WERI-Rb-1 (cell line): ENCODE measurements at places on chromosomes 2 and 18.

DNA sequence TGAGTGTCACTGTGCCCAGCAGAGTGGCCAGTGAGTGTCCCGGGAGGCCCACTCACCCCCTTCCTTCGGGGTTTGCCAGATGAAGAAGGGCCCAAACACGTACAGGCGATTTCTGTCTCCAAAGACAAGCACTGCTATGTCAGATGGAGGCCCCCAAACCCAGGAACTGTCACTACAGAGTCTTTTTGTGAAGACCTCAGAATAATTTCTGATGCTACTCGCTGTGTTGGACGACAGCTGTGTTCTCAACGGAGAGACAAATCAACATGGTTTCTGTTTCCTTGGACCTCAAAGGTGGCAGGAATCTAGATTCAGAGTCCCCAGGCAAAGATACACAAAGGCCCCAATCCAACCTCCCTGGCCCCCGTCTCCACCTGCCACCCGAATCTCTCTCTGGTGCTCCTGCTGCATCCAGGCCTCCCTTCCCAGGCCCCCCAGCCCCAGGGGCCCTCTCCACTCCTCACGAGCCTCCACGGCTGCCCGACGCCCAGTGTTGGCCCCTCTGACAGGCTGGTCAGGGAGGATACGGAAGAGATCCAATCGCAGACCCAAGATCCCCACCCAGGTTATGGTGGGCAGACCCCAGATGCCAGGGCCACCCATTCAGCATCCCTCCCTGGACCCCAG, 2.4 kb upstream of the GPR17 start:
- no peak for DNase-seq

GRCh38 chr2:198347349-198347748, 543.0 kb downstream of the PLCL1 start:
- no peak for DNase-seq

- DNase-seq = no peak
Measured at GRCh38 chr2:27202854-27203253, 9.0 kb upstream of the ATRAID start.

DNA sequence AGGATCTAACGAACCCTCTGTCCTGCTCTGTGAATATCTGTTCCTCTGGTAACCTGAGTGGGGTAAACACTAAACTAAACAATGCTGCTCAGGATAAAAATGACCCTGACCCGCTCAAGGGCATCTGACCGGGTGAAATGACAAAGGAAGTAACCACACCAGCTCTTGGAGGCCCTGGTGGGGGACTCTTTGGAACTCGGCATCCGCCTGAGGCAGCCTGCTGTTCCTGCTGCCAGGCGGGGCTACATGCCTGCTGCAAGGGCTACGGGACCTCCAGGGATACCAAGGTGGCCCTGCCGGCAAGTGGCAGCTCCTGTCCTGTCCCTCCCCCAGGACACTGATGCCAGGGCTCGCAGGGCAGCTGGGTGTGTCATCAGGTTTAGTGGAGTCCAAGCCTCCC, 273.3 kb downstream of the HDAC4 start:
- DNase-seq = no peak

DNA sequence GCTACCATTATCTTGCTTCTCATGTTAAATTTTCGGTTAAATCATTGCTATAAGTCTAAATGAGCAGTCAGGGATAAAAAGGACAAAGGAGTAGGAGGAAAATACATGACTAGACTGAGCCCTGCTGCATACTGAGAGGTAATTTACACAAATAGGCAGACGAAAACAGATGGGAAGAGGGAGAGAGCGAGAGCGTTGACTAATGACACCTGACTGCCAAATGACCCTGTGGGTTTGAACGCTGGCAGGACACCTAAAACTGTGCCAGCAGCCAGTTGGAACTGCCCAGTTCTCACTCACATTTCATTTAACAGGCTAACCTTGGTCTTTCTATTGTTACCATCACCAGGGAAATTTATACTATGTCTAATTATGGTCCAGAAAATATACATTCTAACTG, 978.2 kb downstream of the CPS1 start:
- peak; percentile 16 for DNase-seq

- DNase-seq = no peak
Measured at GRCh38 chr2:85312404-85312803, 15.4 kb downstream of the TGOLN2 start.

DNA sequence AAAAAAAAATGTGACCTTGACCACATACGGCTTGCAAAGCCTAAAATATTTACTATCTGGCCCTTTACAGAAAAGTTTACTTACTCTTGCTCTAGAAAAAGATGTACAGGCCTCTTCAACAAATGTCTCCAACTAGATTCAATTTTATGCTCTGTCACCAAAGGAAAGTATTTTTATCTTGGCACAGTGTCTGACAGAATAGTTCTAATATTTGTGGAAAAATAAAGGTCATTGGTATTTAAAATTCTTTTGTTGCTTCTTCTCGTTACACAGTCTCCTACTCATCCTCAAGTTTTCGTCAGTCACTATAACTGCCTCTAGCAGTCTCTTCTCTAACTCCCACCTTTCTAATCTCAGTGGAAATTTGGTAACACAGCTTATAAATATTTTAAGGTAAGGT, 1.4 kb downstream of the RBKS start:
- no peak for DNase-seq

DNA sequence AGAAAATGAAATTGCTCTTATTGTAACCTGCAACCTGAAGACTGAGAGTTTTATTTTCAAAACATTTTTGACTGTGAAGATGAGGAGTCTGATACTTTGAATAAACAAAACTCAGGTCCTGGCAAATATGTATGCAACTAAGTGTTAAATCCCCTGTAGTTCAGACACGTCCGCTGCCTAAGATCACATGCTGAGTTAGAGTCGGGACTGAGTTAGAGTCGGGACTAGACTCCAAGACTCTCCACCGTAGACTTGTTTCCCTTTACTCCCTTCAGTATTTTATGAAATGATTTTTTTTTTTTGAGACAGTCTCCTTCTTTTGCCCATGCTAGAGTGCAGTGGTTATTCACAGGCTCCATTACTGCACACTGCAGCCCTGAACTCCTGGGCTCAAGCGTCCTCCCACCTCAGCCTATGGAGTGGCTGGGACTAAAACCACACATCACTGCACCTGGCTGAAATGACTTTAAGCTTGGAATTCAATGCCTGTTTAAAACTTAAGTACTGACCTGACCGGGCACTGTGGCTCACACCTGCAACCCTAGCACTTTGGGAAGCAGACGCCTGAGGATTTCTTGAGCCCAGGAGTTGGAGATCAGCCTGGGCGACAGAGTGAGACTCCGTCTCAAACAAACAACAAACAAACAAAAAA, 28.0 kb upstream of the PMAIP1 start:
- DNase-seq = no peak

DNA sequence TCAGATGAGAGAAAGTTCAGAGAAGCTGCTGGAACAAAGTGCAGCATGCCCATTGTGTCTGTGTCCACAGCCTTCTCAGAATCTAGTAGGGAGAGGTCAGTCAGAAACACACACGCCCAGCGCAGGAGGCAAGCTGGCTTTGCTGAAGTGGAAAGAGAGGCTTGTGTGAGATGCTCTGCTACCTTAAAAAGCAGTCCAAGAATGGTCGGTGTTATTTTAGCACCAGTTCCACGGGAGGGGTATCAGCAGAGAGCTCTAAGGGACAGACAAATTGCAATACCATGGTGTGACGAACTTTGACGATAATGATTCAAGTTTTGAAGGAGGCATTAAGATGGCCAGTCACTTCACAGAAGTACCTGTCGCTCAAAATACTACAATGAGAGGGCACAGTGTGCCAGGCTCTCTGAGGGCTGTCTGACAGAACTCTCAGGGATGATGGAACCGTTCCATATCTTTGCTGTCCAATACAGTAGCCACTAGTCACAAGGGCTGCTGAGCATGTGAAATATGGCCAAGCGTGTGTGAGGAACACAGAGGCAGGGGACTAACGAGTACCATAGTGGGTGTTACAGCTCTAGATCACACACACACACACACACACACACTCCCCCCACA, 237.5 kb upstream of the TMEM200C start:
- DNase-seq = no peak

DNA sequence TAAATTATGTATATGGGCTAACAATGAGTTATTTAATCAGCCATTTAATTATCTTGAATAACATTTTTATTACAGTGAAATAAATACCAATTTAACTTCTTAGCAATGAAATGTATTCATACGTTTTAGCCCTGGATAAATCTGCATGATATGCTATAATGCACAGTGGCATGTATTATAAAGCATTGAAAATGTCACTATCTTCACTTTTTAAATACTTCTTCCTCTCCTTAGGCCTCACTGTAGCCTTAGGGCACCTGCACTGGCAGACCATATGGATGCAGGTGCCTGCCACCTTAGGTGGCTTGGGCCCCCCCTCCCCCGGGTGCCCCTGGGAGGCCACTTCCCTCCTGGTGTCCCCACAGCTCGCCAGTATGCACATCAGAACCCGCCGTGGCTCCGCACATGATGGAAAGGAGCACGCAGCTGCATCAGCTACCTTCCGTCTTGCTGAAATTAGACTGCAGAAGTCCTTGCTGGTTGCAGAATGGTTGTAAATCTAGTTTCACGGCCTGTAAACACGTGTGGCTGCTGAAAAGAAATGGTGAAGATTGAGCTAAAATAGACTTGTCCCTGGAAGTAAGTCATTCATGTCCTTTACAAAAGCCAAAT, 56.7 kb downstream of the ADI1 start:
- no peak for DNase-seq

- no peak for DNase-seq
Measured at GRCh38 chr18:7950380-7951136, 383.4 kb downstream of the PTPRM start.

GRCh38 chr2:101295895-101296294, 12.6 kb downstream of the RNF149 start:
- DNase-seq = no peak

GRCh38 chr18:46650681-46651080, 6.3 kb downstream of the LOXHD1 start:
- no peak for DNase-seq

GRCh38 chr2:39632876-39633275, 32.8 kb upstream of the TMEM178A start:
- DNase-seq = no peak

DNA sequence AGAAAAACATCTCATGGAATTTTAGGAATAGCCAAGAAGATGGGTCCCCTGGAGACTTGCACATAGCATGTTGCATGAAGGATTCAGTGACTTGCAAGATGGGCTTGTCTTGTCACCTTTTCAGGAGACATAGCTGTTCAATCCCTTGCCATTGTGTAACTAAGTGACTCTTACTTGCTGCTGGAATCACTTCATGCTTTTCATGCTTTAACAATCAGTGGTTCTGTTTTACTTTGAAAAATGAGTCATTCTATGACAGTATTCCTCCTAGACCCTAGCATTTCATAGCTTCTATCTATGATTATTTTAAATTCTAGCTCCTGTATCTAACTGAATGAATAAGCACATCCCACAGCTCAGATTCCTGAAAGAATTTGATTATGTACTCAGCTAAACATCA, 2.8 kb downstream of the KYNU start:
- no peak for DNase-seq

- no peak for DNase-seq
Measured at GRCh38 chr2:7766978-7767565, 849.9 kb downstream of the RNF144A start.

DNA sequence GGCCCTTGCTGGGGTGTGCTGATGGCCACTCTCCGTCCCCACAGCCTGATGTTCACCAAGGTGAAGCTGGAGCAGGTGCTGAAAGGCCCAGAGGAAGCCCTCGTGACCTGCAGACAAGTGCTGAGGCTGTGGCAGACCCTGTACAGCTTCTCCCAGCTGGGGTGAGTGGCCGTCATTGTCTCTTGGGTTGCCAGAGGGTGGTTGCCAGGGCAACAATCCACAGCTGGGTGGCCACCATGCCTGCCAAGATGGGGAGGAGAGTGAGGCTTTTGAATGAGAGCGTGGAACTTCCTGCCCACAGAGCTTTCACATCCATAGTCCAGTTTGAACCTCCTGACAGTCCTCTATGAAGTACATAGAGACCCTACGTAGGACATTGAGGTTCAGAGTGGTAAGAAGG, 108.8 kb downstream of the STPG4 start:
- no peak for DNase-seq

DNA sequence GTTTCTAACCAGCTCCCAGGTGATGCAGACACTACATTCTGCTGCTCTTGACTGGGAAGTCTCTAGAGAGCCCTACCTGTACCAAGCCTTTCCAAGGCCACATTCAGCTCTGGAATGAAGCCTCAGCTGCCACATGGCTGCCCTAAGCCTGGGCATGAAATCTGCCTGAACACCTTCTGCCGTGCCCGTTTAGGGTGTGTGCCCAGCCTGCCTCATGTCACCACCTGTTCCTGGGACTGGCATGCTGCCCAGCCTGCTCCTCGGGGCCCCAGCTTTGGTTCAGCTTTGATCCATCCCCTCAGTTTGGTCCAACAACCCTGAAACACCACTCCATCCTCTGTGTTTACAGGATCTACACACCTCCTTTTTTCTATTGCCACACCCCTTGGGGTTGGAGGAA, 210.9 kb downstream of the L3MBTL4 start:
- DNase-seq = no peak

DNA sequence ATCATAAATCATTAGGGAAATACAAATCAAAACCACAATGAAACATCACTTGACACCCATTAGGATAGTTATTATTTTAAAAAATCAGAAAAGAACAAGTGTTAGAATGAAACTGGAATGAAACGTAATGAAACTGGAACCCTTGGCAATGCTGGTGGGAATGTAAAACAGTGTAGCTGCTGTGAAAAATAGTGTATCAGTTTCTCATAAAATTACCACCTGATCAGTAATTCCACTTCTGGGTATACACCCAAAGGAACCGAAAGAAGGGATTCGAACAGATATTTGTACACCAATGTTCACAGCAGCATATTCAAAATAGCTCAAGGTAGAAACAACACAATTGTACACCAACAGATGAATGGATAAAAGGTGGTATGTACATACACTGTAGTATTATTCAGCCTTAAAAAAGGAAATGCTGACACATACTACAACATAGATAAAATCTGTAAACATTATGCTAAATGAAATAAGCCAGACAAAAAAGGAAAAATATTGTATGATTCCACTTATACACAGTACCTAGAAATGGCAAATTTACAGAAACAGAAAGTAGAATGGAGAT, 27.0 kb downstream of the ROCK1 start:
- DNase-seq = no peak

DNA sequence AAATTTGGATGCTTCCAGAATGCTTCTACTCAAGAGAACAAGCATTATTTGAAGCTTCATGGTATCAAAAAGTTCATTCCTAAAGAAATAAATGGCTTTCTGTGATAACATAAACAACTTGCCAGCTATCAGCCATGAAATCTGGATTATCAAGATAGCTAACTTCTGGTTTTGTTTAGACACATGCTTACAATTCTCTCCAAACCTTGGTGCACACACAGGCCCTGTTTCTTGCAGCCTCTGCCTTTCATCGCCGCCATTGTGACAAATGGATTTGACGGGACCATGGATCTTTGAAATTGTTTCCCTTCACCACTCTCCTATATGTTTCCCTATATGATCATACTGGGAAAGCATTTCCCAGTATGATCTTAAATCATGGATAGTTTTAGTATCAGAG, 47.9 kb upstream of the CABLES1 start:
- no peak for DNase-seq

- peak; percentile 78 for DNase-seq
Measured at GRCh38 chr2:224359569-224359968, 42.3 kb downstream of the FAM124B start.

- DNase-seq = no peak
Measured at GRCh38 chr2:109638795-109639194, 24.6 kb downstream of the SOWAHC start.
